Activated B cell treated with CpG ODN at 0.5 μM for 24 hours (primary cell): ENCODE measurements at places on chromosomes 7 and 10. TPM values are rescaled to one million over a fixed set of nuclear protein-coding genes. Genes with fewer than 3 reads are reported as not detected.

- H3K4me1 ChIP-seq, result peaks cover 5% of the 10 kb centered on the region
- no peak for DNase-seq
- H3K4me3 ChIP-seq, result no peak overlapping the region
- no peaks in the 10 kb centered on the region for H3K36me3 ChIP-seq
These were observed 3.1 kb upstream of the ADAM12 start for GRCh38 chr10:126391192-126391885.

The LRRN3 gene
- total RNA-seq, result not detected in 2 replicates

GRCh38 chr10:130994845-130995244 is 316.7 kb downstream of the TCERG1L start:
- no peaks in the 10 kb centered on the region for H3K27me3 ChIP-seq
- no peak for DNase-seq
- no peaks in the 10 kb centered on the region for H3K4me1 ChIP-seq
- no peaks in the 10 kb centered on the region for H3K36me3 ChIP-seq
- H3K27ac ChIP-seq, result no peak overlapping the region
- H3K4me3 ChIP-seq, result no peak overlapping the region

DNA sequence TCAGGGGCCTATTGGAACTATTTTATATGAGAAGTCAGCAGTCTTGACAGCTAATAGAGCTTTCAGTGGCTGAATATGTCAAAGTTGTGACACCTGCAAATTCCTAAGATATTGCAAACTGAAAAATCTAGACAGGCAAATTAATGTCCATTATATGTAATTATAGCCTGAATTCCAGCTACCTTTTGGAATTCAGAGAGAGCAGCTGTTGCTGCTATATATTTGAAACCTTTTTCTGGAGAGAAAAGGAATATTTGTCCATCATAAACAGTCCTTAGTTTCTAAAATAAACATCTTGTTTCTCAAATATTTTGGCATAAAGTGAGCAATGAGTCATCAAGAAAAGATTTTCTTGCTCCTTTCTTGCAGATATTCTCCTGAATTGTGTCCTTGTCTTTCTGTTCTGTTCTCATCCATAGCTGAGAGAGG is 408.9 kb upstream of the SEMA3D start:
- H3K4me3 ChIP-seq, result no peak overlapping the region
- no peaks in the 10 kb centered on the region for H3K27me3 ChIP-seq
- no peaks in the 10 kb centered on the region for H3K36me3 ChIP-seq
- no peaks in the 10 kb centered on the region for H3K4me1 ChIP-seq

- no peak overlapping the region for H3K4me3 ChIP-seq
- H3K27me3 ChIP-seq, result no peaks in the 10 kb centered on the region
- no peak overlapping the region for H3K27ac ChIP-seq
- no peaks in the 10 kb centered on the region for H3K4me1 ChIP-seq
- DNase-seq, result no peak
These were observed 764.9 kb downstream of the GRM8 start for GRCh38 chr7:126487728-126488442.

The SPDYE2B gene
- total RNA-seq, result not detected in 2 replicates
